ENCODE measurements at places on chromosomes 16 and 17. TPM values are rescaled to one million over a fixed set of nuclear protein-coding genes. Genes with fewer than 3 reads are reported as not detected.

DNA sequence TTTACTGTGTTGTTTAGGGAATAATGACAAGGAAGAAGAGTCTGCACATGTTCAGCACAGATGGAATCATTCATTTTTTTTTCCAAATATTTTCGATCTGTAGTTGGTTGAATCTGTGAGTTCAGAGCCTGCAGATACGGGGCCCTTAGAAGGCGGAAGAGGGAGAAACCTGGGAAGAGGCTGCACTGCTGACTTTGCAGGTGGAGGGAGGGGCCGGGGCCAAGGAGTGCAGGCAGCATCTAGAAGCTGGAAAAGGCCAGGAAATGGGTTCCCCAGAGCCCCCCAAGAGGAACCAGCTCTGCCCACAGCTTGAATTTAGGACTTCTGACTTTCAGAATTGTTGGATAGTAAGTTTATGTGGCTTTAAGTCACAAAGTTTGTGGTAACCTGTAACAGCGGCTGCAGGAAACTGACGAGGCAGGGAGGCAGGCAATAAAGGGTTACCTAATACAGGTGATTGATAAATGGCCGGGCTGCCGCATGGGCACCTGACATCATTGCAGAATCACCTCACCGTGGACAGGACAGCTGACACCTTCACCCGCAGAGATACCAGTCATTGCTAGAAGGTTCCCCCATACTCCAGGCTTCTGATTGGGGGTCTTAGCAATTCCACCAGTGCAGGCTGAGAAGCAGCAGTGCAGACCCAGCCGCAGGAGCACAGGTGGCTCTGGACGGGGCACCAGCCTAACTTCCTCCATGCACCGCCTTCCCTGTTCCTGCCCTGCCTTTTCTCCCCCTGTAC lies 181.3 kb downstream of the IRF8 start:
- DNase-seq, result no peak
- H3K4me1 ChIP-seq, result no peaks in the 10 kb centered on the region
- H3K27ac ChIP-seq, result no peak overlapping the region
- no peak overlapping the region for H3K4me3 ChIP-seq
- no peaks in the 10 kb centered on the region for H3K36me3 ChIP-seq

GRCh38 chr16:81483970-81484595 lies 39.5 kb downstream of the CMIP start:
- H3K36me3 ChIP-seq, result no peaks in the 10 kb centered on the region
- H3K27ac ChIP-seq, result no peak overlapping the region
- DNase-seq, result no peak
- H3K4me1 ChIP-seq, result peaks cover 10% of the 10 kb centered on the region

DNA sequence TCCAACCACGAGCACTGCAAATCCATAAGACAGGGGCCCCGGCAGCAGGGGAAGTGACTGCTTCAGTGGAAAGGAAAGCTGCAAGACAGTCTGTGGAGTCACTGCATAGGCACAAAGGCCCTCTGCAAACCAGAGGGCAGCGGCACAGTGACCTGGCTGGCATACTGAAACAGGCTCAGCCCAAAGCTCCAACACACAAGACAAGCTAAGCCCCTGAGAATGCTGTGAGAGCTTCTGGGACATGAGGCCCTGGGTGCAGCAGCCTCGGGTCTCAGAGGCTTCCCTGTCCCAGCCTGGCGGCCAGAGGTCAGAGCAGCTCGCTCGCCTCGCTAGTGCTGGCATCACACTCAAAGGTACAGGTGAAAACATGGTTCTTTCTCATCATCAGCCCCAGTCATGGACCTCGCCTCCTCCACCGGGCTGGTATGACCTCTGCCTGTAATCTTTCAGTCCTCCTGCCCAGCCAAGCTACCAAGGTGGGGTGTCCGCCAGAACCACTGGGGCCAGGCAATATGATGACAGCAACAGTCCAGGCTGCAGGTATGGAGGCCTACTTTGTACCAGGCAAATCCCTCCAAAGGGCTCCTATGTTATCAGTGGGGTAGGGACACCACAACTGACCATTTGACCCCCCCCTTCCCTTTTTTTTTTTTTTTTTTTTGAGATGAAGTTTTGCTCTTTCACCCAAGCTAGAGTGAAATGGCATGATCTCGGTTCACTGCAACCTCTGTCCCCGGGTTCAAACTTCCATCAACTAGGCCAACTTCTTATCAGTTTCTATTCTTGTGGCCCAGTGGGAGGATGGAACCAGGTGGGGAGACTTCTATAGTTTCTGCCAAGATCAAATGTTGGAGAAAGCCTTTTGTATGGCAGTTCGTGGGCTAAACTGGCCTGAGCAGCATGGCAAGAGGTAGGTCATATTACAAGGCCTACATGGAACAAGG lies 19.2 kb downstream of the ST3GAL2 start:
- H3K36me3 ChIP-seq, result no peaks in the 10 kb centered on the region
- H3K4me1 ChIP-seq, result peaks cover 13% of the 10 kb centered on the region
- H3K27me3 ChIP-seq, result no peaks in the 10 kb centered on the region
- DNase-seq, result no peak
- no peak overlapping the region for H3K4me3 ChIP-seq

- no peak overlapping the region for H3K27ac ChIP-seq
- no peaks in the 10 kb centered on the region for H3K4me1 ChIP-seq
- no peaks in the 10 kb centered on the region for H3K36me3 ChIP-seq
- H3K27me3 ChIP-seq, result no peaks in the 10 kb centered on the region
Observed at GRCh38 chr16:83680980-83681379, 126.8 kb upstream of the HSBP1 start.

- no peaks in the 10 kb centered on the region for H3K36me3 ChIP-seq
- peaks cover 2% of the 10 kb centered on the region for H3K27me3 ChIP-seq
- no peak overlapping the region for H3K4me3 ChIP-seq
Observed at GRCh38 chr17:52140601-52141000, 17.9 kb downstream of the CA10 start.

- no peak for DNase-seq
- no peak overlapping the region for H3K4me3 ChIP-seq
- no peak overlapping the region for H3K27ac ChIP-seq
- H3K4me1 ChIP-seq, result peaks cover 4% of the 10 kb centered on the region
- H3K36me3 ChIP-seq, result no peaks in the 10 kb centered on the region
Observed at GRCh38 chr16:12225806-12226465, 249.4 kb downstream of the SNX29 start.

GRCh38 chr16:59088431-59088830 lies 354.3 kb upstream of the GOT2 start:
- no peak overlapping the region for H3K4me3 ChIP-seq
- no peaks in the 10 kb centered on the region for H3K27me3 ChIP-seq
- no peaks in the 10 kb centered on the region for H3K36me3 ChIP-seq
- H3K27ac ChIP-seq, result no peak overlapping the region
- DNase-seq, result no peak

KRT33B gene
- not detected for total RNA-seq

GAS7 gene
- total RNA-seq, result 6.1 TPM

Data from liver (tissue), 10 donors.